Activated naive CD8-positive, alpha-beta T cell treated with anti-CD3 and anti-CD28 coated beads for 36 hours (primary cell): ENCODE measurements at places on chromosomes 11 and 22.
A peak's percentile ranks its signal among the peaks of the same experiment; 100 is the strongest.

DNA sequence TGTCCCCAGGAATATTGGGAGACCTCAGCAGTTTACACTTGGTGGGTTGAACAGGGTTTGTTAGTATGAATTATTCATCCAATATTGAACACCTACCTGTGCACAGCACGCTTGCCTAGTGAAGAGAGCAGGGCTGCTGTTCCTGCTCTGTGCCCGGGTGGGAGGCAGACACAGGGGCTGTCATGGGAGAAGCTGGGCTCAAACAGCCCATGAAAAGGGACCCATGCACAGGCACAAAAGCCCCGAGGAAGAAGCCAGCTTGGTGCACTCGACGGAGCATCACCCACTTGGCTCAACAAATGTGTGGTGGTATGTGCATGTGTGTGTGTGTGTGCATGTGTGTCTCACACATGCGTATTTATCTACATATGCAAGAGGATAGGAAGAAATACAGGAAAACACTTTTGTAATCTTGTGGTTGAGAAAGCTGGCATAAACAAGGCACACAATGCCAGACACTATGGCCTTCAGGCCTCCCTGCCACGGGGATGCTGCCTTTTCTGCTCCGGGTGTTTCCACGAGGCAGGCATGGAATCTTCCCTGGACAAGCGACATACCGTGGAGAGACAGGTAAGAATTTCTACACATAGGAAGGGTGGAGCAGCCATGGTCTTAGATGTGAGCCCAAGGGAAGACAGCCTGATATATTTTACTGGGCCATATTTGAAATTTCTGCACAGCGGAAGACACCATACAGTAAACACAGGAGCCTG lies 5.0 kb upstream of the APOBEC3A start:
- DNase-seq = no peak

DNA sequence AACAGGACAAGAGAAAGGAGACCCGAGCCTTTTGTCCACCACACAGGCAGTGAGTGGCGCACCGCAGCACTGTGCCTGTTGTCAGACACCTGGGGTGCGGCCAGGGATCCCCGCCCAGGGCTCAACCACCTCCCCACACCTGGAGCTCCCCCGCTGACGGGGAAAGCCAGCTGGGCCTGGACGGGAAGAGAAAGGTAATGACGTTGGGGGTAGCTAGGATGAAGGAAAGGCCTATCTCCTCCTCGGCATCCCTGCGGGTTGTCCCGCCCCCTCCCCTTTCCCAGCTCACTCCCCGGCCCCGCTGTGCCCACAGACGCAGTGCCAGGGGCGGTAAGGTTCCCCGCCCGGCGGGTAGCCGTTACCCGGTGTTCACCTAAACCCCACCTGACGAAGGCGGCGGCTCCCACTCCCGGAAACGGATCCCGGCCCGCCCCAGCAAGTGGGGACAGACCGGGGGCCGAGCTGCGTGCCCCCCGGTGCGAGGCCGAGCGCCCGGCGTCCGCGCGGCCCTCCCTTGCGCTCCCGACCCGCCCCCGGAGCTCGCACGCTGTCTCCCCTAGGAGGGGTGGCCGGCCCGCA lies 495 bp downstream of the HYOU1 start:
- peak; percentile 45 for DNase-seq

DNA sequence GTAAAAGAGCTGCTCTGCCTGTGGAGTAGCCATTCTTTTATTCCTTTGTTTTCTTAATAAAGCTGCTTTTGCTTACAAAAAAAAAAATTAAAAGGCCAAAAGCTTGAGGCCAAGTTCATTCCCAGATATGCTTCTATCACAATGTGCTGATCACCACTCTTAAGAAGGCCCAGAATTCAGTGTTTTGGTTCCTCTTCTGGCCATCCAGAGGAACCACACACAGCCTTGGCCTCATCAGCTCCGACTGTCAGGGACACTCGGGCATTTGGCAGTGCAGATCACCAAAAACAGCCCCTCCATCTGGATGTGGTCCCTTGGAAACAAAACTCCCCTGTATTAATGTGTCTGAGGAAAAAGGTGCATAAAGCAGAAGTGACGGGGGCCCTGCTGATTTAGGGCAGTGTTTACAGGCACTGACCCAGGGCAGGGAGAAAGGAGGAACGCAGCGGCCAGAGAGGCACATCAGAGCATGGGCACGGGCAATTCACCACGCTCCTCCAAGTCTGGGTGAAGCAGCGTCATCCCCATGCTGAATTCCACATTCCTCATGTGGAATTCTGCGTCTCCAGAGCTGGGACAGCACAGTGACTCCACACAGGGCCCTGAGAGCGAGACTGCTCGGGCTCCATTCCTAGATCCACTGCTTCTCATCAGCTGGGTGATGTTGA lies 17.7 kb downstream of the POLDIP3 start:
- DNase-seq = no peak

DNA sequence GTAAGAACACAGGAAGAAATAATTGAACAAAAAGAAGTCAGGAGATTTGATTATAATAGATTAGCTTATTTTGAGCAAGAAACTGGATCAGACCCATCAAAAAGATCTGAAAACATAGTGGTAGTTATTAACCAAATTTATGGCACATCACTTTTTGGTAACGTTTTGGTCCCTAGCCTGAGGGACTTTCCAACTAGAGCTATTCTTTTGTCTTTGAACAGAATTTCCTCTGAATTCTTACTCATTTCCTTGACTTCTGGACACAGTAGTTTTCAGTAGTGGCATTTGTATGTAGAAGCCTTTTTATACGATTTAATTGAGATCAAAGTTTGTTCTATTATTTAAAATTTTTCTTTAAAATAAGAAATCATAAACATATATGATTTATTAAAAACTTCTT lies 96.5 kb upstream of the PDGFD start:
- no peak for DNase-seq

DNA sequence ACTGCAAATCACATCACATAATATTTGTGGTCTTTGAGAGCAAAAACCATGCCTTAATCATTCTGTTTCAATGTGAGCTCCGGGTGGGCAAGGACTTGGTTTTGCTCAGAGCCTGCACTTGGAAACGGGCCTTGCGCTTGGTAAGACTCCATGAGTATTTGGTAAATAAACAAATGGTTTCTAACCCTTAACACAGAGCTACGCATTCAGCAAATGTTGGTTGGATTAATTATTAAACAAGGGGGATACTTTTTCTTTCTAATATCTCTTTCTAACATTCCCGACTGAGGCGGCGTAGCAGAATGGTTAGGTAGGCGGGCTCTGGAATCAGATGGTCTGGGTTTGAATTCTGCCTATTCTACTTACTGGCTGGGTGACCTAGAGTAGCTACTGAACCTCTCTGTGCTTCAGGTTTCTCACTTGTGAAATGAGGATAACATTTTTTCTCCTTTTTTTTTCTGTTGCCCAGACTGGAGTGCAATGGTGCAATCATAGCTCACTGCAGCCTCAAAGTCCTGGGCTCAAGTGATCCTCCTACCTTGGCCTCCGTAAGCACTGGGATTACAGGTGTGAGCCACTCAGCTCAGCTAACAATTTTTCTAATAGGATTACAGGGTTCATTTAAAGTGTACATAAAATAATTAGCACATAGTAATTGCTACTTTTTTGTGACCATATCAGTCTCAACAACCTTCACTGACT lies 3.4 kb upstream of the FAM83F start:
- no peak for DNase-seq

- peak; percentile 3 for DNase-seq
Observed at GRCh38 chr11:45543808-45544422, 121.5 kb downstream of the CHST1 start.

- no peak for DNase-seq
Observed at GRCh38 chr11:10451426-10452116, 3.5 kb upstream of the AMPD3 start.

DNA sequence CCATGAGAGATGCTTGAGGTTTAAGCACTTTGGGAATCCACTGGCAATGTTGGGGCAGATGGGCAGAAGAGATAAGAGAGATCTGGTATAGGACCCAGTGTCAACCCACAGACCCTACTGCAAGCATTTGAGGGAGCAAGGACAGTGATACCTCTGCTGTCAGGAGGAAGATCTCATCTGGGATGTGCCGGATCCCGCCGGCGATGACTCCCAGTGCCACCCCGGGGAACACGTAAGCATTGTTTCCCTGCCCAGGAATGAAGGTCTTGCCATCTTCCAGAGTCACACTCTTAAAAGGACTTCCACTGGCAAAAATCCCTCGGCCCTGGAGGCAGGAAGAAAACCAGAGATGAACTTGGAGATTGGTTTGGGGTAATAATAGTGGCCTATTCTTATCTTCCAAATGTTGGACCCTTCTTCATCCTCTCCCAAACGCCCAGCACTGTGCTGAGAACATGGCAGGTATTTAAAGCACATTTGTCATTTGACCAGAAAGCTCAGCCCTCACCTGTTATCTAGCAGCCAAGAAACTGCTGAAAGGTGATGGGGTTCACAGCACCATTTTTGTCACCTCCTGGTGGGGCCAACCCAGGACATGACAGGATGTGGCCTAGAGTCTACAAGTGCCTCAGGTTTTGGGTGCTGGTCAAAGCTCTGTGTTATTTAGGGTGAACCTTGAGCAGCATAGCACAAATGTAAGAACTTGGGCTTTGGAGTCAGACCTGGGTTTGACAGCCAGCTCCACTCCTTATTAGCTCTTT lies 71.7 kb downstream of the CCDC81 start:
- no peak for DNase-seq

DNA sequence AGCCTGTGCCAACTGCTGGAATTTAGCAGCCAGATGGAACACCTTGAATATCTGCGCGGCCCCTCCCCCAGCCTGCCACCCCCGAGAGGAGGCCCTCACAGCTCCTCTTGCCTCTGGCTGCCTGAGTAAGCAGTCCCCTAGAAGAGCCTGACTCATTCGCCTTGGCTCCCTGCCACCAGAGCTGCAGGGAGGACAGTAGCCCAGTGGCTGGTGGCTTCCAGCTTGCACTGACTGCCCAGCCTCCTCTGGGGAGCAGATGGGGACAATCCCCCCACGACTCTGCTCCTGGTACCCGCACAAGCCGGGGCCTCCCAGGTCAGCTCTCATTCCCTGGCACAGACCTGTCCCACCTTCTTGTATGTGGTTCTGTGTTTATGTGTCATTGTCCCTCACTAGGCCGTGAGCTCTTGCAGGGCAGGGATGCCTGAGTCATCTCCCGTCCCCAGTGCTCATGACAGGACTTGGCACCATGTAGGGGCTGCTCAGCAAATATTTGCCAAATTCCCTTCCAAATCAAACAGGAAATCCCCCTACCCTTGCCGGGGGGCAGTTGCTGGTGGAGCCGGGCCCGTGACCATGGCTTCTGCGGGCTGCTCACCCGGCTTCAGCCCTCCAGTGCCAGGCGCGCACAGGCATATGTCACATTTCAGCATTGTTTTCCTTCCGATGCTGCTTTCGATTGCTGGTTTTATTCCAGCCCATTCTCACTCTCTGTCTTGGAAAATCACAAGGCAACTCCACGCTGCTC lies 43.6 kb downstream of the CACNG2 start:
- DNase-seq = peak; percentile 30

GRCh38 chr11:8631395-8632118 lies 37.5 kb upstream of the STK33 start:
- DNase-seq = no peak

DNA sequence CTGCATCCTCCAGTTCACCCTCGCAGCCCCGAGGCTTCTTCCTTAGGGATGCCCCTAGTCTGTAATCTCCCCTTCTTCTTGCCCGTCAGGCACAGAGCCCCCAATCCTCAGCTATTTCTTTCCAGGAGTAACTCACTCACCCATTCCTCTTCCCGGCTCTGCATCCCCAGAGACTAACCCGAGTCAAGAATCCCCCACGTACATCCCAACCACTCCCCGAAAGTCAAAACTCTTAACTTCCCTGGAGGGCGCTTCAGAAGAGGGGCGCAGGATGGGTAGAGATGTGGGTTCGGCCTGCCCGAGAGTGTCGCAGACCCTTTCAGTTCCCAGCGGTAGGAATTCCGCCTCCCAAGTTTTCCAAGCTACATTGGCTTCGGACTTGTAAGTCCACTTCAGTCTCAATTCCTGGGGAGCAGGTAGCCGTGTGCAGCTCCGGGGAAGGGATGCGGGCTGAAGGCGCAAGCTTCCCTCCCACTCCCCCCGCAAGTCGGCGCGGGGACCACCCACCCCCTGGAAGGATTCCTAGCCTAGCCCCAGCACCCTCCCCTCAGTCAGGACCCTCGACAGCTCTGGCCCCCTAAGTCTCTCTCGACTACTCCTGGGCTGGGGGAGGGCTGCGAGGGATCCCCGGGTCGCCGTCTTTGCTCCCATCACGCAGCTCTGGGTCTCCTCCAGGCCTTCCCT lies 871 bp downstream of the BDNF start:
- no peak for DNase-seq

- no peak for DNase-seq
Observed at GRCh38 chr11:129580278-129580677, 204.6 kb downstream of the BARX2 start.

- no peak for DNase-seq
Observed at GRCh38 chr11:61783717-61784505, 8.5 kb downstream of the TMEM258 start.

GRCh38 chr11:113574171-113574570 lies 99.0 kb upstream of the DRD2 start:
- no peak for DNase-seq

GRCh38 chr11:4032097-4032496 lies 62.5 kb upstream of the RRM1 start:
- DNase-seq = no peak

DNA sequence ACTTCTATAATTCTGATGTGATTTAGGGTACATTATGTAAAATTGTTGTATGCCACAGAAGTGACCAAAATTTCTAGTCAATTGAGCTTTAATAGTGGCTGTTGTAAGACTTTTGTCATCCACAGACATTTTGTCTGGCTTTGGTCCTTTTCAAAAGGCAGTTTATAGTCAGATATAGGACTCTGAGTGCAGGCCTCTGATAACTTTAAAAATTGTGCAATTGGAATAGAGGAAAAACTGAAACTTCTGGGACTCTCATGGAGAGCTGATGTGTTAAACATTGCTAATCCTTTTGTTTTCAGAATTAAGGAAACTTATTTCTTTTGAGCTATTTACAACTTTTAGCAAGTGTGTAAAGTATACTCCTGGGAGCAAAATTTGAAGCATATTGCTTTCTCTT lies 9.0 kb upstream of the MRPL17 start:
- no peak for DNase-seq
